ENCODE measurements at places on chromosomes 11 and 22.

DNA sequence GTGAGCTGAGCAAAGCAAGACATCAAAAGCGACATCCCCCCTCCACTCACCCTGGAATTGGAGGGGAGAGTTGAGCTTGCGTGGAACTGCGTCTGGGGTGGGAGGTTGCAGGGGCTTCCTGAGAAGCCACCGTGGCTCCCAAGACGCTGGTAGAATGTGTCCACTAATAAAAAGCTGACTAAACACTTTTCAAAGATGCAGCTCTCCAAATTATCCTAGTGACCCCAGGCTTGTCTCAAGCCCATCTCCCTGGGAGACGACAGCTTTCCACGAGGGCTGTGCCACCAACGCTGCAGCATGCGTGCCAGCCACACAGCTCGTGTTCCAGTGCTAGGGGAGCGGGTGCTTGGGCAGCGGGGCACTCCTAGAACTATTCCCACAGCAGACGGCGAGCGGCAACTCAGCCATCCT is 6.3 kb upstream of the GAL start:
- no peak for DNase-seq

- no peak for DNase-seq
These were observed 59.4 kb upstream of the HMGXB4 start for GRCh38 chr22:35197886-35198285.

- no peak for DNase-seq
These were observed 18.1 kb downstream of the MRGPRG start for GRCh38 chr11:3200388-3201111.

- DNase-seq = no peak
These were observed 12.2 kb downstream of the NEAT1 start for GRCh38 chr11:65434667-65435410.

- DNase-seq = no peak
These were observed 5.5 kb upstream of the IFITM10 start for GRCh38 chr11:1755692-1756561.

GRCh38 chr22:49663311-49663711 is 164.4 kb downstream of the BRD1 start:
- DNase-seq = no peak

DNA sequence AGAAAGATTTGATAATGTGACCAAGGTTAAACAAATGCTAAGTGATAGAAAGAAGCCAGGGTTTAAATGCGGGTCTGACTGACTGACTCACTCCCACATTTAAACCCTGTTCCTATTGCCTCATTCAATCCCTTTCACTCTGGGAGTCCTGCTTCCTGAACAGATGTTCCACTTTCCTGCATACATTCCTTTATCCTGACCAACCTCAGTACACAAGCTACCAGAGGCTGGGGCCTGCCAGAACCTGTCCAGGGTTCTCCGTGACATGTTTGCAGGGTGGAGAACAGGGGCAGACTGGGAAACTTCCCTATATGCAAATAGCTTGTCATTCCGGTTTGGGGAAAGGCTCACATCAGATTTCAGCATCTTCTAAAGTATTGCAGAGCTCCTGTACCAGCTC is 3.0 kb upstream of the ANKK1 start:
- DNase-seq = no peak

DNA sequence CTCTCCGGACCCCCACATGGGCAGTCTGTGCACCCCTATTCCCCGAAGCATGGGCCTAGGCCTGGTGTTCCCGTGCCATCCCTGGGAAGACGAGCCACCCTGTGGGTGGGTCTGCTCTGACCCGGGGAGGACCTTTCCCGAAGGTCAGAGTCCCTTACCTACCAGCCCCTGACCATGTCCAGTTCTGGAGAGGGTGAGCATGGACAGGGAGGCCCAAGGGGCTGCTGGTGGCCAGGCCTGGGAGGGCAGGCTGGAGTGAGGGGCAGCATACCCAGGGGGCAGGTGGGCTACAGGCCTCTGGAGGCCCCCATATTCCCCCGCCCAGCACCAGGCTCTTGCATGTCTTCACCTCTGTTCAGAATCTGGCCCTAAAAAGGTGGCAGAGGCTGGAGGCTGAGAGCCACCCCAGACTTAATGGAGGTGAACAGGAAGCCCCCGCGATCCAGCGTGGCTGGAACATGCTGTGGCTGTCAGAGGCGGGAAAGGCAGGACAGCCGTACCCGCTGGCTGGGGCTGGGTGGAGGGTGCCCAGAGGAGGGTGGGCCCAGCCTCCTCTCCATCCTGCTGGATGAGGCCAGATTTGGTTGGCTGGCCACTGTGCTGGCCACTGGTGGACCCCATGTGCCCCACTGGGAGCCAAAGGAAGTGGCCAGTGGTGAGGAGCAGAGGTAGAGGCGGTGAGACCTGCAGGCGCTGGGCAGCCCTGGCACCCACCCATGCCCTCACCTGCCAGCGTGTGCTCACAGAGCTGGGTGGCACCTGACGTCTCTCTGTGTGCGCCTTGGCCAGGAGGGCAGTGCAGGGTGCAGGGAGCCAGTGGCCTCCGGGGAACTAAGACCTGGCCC is 11.2 kb upstream of the SYT8 start:
- no peak for DNase-seq

GRCh38 chr11:114713756-114714155 is 35.4 kb downstream of the NXPE2 start:
- no peak for DNase-seq

- no peak for DNase-seq
These were observed 227.8 kb downstream of the ETS1 start for GRCh38 chr11:128359515-128359914.

- DNase-seq = no peak
These were observed 20.6 kb downstream of the MSANTD4 start for GRCh38 chr11:106001304-106002012.

- DNase-seq = no peak
These were observed 58.8 kb downstream of the MCM5 start for GRCh38 chr22:35458547-35459422.

GRCh38 chr11:70090961-70091381 is 12.9 kb downstream of the ANO1 start:
- DNase-seq = no peak

GRCh38 chr11:113334183-113334582 is 19.8 kb downstream of the TTC12 start:
- DNase-seq = no peak

DNA sequence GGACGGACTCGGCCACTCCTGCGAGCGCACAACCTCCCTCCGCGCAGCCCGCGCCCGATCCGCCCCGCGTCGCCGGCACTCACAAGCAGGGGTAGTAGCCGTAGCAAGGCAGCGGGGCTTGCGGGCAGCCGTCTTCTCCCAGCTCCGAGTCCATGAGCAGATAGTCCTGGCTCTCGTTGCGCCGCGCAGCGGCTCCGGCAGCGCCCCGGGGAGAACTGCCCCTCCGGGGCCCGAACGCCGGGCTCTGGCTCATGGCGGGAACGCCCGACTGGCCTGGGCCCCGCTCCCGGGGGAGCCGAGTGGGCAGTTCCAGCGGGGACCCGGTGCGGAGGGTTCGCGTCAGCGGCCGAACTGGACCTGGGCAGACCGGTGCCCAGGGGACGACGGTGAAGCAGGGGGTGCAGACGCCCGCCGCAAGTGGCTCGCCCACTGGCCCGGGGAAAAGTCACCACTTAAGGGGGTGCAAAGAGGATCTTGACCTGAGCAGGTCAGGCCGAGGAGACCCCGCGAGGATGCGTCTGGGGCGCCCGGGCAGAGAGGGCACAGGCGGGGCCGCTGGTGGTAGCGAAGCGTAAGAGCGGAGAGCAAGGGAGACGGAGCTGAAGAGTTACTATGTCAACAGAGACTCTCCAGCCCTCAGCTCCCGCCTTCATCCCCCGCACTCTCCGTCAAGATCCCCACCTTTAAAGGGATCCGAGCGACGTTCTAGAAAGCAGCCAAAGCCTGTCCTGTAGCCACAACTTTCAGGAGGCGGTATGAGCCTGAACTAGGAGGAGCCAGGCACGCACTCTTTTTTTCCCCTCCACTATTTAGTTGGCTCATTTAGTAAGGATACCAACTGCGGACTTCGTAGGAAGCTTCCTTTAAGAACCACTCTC is at the start of gene TRPC6:
TRPC6 (minus strand) TSS at position 757 of the 878 bp plus-strand sequence; CDS start at position 253, 504 bp downstream.
- DNase-seq = no peak

- no peak for DNase-seq
These were observed 420.4 kb upstream of the CCDC90B start for GRCh38 chr11:83706566-83706965.

DNA sequence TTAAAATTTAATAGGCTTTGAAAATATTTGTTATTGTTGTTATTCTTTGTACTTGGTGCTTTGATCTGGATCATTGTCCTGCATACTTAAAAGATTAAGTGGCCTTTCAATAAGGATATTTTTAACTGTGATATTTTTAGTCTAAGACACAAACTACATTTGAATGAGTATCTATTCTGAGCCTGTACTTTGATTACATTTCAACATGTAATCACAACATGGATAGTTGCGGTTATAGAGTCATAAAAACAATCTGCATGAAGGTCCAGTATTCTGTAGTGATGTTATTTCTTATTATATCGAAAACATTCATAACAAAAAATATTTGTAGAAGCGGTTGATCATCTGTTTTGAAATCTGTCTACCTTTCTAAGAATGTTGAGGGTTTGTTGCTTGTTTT is 58.6 kb downstream of the HIPK3 start:
- DNase-seq = no peak

- no peak for DNase-seq
These were observed 85.0 kb downstream of the SERGEF start for GRCh38 chr11:17927681-17928343.

DNA sequence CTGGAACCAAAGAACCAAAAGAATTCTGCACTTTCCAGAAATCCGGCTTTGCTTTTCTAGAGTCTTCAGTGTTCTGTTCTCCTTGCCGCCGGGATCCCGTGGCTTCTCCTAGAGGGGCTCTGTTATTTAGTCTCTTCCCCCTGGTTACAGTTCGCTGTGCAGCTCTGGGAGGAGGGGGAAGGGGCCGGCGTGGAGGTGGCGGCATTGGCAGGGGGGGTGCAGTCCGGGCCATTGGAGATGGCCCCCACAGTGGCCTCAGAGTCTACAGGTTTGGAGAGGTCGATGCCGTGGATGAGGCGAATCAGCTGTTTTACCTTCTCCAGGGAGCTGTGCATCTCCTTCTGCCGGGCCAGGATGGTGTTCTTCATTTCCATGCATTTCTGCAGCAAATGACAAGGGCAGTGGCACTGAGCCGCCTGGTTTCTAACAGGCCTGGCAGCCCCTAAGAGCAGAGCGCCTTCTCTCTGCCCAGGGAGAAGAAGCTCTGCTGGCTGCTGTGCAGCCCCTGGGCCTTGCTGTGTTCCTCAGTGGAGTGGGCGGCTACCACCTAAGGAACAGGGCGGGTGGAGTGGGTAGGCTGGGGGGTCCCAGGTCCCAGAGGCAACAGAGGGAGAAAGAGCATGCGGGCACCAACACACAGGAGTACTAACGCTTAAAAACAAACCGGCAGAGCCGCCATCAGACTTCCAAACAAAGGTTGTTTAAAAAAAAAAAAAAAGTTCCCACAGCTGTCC is 11.6 kb downstream of the LARGE2 start:
- DNase-seq = no peak

DNA sequence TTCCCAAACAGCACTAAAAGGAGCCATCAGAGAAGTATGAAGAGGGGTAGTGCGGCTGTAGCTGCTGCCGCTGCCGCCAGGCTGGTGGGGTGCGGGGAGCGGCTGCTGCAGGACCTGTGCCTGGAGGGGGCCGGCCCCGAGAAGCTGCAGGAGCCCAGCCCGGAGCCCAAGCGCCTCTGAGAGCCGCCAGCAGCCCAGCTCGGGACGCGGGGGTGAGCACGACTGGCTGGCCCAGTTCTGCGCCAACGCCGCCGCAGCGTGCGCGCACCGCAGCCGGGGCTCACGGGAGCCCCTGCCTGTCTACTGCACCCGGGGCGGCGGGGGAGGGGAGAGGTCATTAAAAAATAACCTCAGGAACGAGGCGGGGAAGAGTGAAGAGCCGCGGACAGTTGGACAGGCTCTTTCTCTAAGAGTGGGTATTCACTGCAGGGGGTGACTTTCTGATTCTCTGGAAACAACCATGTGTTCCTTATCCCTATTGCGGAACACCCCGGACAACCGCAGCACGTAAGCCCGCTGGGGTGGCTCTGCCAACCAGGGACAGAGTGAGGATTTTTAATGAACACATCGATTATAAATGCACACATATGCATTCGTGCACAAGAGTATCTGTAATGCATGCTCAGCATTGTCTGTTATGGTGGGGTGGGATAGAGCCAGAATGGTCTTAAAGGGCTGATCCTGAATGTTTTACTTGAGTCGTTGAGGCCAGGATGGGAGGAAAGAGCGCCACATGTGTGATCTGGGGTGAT is 453 bp downstream of the GAS2 start:
- peak; percentile 6 for DNase-seq

GRCh38 chr22:44505796-44506354 is 7.8 kb upstream of the RTL6 start:
- no peak for DNase-seq

DNA sequence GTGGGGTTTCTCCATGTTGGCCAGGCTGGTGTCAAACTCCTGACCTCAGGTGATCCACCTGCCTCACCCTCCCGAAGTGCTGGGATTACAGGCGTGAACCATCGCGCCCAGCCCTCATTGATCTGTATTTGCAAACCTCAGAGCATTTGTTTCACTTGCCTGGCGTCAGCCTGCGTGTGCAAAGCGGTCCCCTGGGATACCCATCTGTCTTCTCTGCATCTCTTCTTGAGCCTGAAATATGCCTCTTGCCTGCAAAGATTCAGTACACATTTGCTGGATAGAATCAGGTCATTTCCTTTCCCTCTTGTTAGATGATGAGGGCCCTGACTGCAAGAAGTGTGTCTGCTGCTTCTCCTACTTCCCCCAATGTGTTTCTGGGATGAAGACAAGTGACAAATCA is 1291.0 kb downstream of the TBC1D22A start:
- DNase-seq = no peak

- no peak for DNase-seq
These were observed 6.8 kb downstream of the TOM1 start for GRCh38 chr22:35306350-35306967.

DNA sequence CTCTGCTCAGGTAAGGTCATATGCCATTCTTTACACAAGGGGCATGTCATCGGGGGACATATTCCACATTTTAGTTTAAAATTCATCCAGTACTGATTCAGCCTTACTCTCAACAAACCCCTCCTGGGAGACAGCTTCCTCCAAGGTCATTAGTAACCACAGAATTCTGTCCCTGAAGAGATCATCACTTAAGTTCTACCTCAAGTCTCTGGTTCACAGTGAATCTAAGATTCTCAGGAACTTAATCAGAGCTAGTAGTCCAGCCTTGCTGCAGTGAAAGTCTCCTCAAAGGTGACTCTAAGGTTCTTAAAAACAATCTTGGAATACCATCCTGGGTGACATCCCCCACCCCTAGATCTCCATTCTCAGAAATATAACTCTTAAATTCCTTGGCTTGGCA is 18.9 kb upstream of the GDPD4 start:
- DNase-seq = no peak

GRCh38 chr11:71420455-71421241 is 27.5 kb downstream of the DHCR7 start:
- DNase-seq = no peak

- DNase-seq = no peak
These were observed 3.7 kb upstream of the HSPA8 start for GRCh38 chr11:123065621-123066020.

DNA sequence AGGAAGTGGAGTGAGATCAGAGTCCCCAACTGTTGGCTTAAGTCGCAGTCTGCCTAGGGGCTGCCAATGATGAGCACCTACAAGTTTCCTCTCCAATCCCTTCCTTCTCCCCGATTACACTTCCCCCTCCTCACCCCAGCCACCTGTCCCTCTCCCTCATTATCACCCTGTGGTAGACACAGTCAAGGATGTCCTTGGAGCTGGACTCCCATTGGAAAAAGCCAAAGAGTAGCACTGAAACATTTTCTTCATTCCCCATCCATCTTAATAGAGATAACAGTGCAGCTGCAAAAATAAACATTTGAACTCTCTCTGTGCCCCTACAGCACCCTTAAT is 146.2 kb downstream of the DBX1 start:
- no peak for DNase-seq

- DNase-seq = peak; percentile 16
These were observed 8.6 kb upstream of the MMP8 start for GRCh38 chr11:102733232-102733875.
